T-helper 2 cell treated with Interferon-gamma antibody and Interleukin-4, amounts not matched to agents 5 μg/mL and 100 μg/mL, for 36 hours (primary cell): ENCODE measurements at places on chromosomes 5 and 9.

DNA sequence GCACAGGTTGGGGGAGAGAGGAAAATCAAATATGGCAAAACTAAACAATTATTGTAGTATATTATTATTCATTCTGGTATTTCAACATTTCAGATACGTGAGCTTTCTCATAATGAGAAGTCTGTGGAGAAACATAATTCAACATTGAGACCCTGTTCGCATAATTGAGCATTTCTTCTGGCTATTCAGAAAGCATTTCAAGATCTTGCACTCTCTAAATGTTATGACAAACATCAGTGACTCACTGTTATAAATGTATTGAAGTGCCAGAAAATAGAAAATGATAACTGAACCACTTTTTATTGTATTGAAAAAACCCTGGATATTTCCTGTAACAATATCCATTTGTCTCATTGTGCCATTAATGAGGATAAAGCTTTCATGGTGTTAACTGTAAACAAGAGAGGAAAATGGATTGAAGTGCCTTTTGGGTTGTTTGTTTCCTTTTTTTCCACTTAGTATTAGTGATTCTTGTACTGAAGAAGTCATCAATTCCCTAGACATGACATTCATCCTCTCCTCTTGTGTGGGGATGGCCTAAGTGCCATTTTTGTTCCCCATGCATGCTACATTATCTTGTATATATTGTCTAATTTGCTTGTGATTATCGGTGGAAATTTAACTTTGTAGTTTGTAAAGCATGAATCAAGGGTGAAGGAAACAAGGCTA, 124.6 kb downstream of the CAMK4 start:
- no peak for DNase-seq

DNA sequence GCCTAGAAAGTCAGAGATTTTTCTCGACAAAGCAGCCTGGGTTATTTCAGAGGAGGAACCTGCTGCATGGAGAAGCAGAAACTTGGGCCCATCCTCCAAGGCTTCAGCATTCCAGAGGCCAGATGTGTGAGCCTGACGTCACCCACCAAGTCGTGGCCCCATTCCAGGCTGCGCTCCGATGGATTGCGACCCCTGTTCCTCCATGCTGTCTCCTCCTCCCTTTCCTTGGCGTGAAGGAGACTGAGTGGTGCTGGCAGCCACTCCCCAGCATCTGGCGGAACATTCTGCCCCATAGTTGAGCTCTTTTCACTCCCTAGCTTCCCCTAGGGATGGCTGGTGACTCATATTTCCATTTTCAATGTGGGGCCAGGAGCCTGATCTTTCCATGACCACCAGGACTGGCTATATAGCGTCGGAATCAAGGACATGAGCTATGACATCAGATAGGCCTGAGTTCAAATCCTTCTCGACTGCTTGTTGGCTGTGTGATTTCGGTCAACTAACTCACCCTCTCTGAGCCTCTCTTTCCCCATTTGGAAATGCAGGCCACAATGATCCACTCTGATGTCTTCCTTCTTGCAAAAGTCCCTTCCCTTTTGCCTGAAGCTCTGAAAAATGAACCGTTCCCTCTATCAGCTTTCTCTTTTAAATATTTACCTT, 24.5 kb upstream of the DUSP1 start:
- no peak for DNase-seq

DNA sequence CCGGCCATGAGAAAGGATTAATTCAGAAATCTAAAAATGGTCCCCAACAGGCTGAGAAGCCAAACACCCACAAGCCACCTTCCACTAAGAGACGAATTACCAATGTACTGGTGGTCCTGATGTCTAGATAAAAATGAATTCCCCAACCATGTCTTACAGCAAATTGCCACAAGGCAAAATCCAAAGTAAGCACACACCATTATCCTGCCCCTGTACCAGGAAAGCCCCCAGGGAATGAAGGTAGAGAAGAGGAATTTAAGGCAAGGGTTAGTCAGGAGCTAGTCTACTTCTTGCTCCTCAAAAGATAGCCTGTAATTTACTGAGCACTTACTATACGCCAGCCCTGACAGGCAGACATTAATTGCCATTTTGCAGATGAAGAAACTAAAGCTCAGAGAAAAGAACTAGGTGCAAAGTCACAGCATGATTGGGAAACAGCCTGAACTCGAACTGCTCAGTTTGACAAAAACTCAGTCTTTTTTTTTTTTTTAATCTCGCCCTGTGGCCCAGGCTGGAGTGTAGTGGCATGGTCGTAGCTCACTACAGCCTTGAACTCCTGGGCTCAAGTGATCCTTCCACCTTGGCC, 64.3 kb downstream of the RAPGEF1 start:
- DNase-seq, result no peak

- no peak for DNase-seq
Observed at GRCh38 chr9:108077556-108077955, 588.0 kb upstream of the KLF4 start.

- no peak for DNase-seq
Observed at GRCh38 chr9:138051586-138052321, 174.2 kb downstream of the CACNA1B start.

- DNase-seq, result no peak
Observed at GRCh38 chr9:112620388-112620787, 97.5 kb downstream of the INIP start.
